ENCODE measurements at places on chromosomes 13 and 19. TPM values are rescaled to one million over a fixed set of nuclear protein-coding genes. Genes with fewer than 3 reads are reported as not detected.
A peak's percentile ranks its signal among the peaks of the same experiment; 100 is the strongest.

DNA sequence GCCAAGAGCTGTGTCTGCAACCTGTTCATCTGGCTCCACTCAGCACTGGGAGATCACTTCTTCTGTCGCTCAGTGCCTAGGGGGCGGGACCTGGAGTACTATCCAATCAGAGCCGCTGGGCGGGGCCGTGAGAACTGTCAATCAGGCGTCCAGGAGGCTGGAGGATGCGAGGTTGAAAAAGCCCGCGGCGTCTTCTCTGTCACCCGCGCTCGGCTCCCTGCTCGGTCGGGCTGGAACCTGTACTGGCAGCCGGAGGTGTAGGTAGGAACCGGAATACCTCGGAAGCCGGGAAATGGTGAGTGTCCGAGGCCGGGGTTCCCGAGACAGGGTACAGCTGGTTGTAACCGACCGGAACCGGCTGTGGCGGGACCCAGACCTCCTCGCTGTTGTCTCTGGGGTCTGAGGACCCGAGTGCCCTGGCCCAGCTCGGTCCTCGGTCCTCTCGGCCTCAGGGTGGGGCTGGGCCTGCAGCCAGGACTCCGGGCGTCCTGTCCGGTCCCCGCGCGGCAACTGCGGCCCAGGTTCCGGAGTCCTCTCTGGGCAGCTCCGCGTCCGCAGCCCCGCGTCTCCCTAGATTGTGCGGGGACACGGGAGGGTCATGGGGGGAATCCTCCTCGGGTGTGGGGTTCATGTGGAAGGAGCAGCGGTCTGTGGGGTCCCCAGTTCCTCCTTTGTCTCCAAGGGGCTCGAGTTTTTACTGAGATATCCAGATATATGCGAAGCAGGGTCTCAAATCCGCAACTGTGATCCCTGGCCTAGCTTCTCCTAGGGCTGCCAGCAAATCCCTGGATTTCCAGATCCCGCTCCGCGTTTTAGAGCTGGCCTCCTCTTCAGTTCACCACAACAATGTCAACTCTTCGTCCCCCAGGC, 42.6 kb downstream of the ZNF627 start:
- peak; percentile 85 for DNase-seq

DNA sequence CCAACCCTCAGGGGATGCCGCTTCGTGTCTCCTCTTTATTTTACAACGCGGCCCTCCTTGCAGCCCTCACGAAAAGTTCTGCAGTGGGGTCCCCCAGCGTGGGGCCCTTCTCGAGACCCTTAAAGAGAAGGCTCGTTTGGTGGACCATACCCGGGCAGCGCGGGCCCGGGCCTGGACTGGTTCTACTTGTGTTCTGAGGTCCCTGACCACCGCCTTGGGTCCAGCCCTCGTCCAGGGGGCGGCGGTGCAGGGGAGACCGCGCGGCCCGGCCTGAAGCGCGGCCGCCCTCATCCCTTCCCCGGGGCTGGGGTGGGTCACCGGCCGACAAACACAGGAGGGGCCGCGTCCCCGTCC, 400 bp upstream of the SERP2 start:
- DNase-seq = no peak

GRCh38 chr13:102631198-102631597, 34.4 kb downstream of the TPP2 start:
- no peak for DNase-seq

CCDC8 gene
- 17.2 TPM for total RNA-seq

DNA sequence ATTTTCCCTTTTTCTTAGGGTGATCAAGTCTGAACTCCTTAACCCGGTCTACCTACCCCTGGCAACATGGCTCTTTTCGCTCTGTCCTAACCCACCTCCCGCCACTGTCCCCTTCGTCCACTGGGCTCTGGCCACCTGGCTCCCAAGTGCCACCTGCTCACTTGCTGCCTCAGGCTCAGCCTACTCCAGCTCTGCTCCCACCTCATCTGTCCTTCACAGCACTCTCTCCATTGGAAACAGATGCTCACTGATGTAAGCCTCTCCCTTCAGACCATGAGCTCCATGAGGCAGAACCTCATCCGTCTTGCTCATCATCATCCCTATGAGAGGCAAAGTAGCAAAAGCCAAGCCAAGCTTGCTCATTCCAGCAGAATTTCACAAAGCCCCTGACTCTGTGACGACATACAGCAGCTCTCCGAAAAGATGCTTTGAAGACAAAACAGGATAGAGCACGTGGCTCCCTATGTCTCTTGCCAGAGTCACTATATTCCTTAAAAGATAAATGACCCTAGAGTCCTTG, 35.3 kb upstream of the AMER2 start:
- no peak for DNase-seq

DNA sequence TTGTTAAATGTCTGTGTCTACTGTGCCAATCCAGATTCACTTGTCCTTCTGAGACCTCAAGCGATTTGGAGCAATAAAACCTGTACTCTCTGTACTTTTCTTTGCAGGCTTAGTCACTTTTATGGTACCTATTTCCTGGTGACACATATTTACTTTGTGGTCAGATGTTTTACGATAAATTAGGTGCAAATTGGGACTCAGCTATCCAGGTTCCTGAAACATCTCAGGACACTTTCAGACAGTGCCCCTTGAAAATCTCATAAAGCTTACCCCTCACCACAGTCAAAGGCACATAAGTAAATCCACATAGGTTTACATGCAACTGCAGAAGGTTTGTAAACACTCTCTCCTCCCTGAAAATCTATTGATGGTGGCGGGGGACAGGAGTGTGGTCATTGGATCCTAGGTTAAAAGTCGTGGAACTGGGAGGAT, 438.8 kb downstream of the EFNB2 start:
- DNase-seq = peak; percentile 21

DNA sequence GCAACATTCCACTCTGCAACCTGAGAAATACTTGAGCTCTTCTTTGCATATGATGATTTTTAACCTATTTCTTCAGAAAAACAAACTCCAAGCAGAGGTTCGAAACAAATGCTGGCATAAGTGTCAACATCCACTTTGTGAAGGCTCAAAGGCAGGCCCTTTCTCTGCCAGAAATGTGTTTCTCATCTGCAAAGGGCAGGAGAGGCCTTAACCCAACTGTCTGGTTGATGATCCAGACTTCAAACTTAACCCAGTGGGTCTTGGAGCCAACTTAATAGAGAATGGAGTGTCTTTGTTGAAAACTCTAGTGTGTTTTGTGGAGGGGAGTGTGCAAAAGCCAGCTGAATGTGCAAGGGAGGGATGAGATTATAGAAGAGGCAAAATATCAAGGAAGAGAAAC, 28.3 kb upstream of the ZNF507 start:
- no peak for DNase-seq

- no peak for DNase-seq
Observed at GRCh38 chr13:48725271-48725670, 71.5 kb downstream of the CYSLTR2 start.

PRR22 gene
- 0.26 TPM for total RNA-seq

ISYNA1 gene
- total RNA-seq = 37.8 TPM

GRCh38 chr19:14798760-14799159, 20.4 kb upstream of the ADGRE2 start:
- DNase-seq = no peak

DNA sequence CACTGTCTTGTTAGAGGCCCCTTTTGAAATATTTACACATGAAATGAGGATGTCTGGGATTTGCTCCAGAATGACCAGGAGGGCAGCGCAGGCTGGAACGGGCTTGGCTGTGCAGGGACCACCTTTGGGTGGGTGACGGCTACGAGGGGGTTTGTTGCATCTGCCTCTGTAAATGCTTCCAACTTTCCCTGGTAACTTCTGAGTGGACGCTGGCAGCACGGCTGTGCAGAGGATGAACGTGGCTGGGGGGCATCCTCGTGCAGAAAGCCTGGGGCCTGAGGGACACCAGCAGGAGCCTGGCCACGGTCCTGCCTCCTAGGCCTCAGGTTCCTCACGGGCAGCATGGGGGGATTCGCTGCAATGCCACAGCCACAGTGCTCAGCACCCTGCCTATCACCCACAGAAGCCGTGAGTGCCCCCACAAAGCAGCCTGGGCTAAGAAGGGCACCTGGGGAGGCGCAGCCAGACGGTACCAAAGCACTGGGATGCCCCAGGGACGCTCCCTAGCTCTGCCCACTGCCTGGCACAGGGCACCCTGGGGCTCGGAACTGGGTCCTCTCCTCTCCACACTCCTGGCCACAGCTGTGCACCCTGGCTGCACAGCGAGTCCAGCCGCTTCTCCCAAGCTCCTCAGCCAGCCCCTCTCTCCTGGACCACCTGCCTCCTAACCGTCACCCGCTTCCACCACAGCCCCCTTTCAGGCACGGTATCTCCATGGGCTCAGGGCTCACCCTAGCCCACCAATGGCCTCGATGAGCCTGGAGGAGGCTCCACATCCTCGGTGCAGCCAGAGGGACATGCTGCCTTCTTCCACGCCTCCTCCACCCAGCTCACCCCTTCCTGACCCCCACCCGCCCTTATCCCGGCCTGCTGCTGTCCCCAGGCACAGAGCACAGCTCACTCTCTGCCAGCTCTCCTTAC, 44.5 kb downstream of the MLLT1 start:
- no peak for DNase-seq

GRCh38 chr19:15831626-15832025, 16.2 kb upstream of the OR10H1 start:
- no peak for DNase-seq

ARHGAP33 gene
- total RNA-seq = 2.3 TPM

IFNL1 gene
- total RNA-seq = not detected

GRCh38 chr19:34961775-34962686, 2.0 kb downstream of the ZNF792 start:
- DNase-seq = no peak

- DNase-seq = peak; percentile 83
Observed at GRCh38 chr13:72125561-72125960, 258.6 kb upstream of the DACH1 start.

KLF1 gene
- under 0.01 TPM for total RNA-seq

NPAS1 gene
- total RNA-seq = 0.26 TPM

DNA sequence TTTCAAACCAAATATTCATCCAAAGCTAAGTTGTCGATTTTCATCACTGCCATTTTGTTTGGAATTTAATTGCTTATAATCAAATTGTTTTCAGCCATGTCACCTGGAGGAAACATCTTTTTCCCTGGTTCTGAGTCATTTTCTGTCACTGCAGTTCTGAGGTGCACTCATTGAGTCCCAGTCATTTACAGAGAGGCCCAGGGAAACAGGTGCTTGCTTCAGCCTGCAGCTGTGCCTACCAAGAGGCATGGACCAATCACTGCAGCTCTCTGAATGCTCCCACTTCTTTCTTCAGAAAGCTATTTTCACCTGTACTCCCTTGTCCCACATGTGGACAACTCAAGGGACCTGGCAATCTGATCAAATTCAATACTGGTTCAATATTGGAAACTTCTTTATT, 308.1 kb downstream of the COG6 start:
- no peak for DNase-seq

GRCh38 chr19:39196860-39197562, at the start of gene NCCRP1:
Gene NCCRP1, plus strand, starts transcription at chr19:39196964. Its CDS starts 19 bp downstream, at chr19:39196983.
- DNase-seq = no peak

DNA sequence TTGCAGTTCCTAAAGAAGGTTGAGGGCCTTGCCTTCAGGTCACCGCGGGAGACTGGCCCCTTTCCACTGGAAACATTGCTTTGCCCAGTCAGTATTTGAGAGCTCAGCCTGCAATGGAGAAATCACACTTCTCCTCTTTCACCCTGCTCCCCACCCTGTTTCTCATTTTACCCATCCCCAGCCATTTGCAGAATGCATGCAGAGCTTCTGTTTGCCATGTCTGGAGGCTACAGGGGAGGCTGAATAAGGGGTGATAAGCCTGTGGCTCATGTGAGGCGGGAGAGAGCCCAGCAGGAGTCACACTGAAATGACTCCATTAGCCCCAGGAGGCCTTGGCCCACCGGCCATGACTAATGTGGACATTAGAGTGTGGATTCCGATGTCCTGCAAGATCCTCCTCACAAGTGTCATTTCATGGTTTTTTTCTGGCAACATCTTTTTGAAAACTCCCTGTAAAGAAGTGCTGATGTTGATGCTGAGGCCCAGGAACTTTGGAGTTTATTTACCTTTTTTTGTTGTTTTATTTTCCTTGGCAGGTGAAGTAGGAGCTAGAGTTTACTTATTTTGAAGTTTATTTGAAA, 6.3 kb downstream of the SPINT2 start:
- DNase-seq = no peak

DNA sequence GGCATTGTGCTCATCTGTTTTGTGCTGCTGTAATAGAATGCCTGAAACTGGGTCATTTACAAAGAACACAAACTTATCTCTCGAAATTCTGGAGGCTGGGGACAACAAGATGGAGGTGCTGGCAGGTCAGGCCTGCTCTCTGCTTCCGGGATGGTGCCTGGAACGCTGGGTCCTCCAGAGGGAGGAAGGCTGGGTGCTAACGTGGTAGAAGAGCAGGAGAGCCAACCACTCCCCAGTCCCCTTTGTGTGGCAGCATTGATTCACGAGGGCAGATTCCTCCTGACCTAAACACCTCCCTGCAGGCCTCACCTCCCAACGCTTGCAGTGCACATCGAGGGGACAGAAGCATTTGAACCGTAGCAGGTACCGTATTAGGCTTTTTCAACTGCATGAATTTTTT, 34.1 kb upstream of the TFDP1 start:
- DNase-seq = no peak

- DNase-seq = no peak
Observed at GRCh38 chr13:22773465-22773864, 407.3 kb upstream of the SGCG start.

DMWD gene
- 24.4 TPM for total RNA-seq

GRCh38 chr19:31534786-31535657, 185.8 kb upstream of the TSHZ3 start:
- DNase-seq = no peak

- DNase-seq = peak; percentile 4
Observed at GRCh38 chr19:36638862-36639510, 27.7 kb downstream of the ZNF461 start.

DNA sequence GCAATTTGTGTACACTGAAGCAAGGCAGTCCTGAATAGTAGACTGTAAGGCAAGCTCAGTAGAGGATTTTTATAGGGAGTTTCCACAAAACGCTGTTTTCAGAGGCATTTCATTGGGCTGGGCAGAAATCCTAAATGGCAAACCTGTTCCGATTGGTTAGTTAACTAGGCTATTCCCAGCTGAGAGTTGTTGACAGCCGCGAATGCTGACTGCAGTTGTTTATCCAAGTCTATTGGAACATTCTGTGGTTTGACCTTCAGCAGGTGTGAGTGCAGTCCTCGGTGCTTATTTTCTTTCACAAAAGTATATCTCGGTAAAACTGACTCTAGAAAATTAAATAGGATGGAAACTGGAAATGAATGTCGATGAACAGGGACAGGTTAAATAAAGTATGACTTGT, 45.4 kb downstream of the TPT1 start:
- DNase-seq = no peak

ZNF793 gene
- 5.9 TPM for total RNA-seq

Data from fibroblast of lung (primary cell).